ENCODE measurements at places on chromosomes 16 and 17.

- DNase-seq: no peak
Observed at GRCh38 chr17:2017274-2017941, 7.7 kb downstream of the RTN4RL1 start.

- DNase-seq: no peak
Observed at GRCh38 chr17:63421681-63422645, 24.1 kb downstream of the CYB561 start.

GRCh38 chr17:81870981-81871386 lies at the start of gene ARHGDIA:
TSS of gene ARHGDIA (minus strand) at chr17:81871337. CDS start at chr17:81869930, 1,407 bp downstream.
- DNase-seq: no peak

GRCh38 chr16:970386-970765 lies 408 bp downstream of the LMF1 start:
- no peak for DNase-seq

GRCh38 chr16:87309620-87310525 lies 7.3 kb downstream of the C16orf95 start:
- no peak for DNase-seq

GRCh38 chr16:89922477-89922883 lies 662 bp upstream of the TUBB3 start:
- peak; percentile 97 for DNase-seq
